HL-60 (cell line): ENCODE measurements at places on chromosomes 2 and 18.

DNA sequence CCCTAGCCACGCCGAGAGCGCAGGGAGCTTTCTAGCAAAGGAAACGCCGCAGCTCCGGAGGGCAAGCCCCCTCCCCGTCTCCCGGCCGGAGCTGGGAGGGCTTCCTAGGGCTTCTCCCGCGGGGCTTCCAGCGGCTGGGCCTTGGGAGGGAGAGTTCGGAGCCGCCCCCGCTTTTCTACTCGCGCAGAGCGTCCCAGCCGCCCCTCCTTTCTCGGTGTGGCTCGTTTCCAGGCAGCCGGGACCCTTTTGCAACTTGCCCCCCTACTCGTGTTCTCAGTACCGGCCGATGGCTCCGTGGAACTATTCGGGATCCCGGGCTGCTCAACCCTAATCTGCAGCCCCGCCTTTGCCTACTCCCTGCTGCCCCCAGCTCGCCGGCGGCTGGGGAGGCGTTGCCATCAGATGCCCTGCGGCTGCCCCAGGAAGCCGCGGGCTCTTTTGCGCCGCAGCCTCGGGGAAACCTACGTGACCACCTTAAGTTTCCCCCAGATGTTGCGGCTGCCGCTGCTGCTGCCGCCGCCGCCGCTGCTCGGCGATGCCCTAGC, 1.5 kb upstream of the NR4A2 start:
- no peak for DNase-seq

GRCh38 chr2:69985216-69985615, 23.8 kb upstream of the ASPRV1 start:
- no peak for DNase-seq

- DNase-seq, result no peak
Measured at GRCh38 chr2:184336688-184337087, 261.6 kb upstream of the ZNF804A start.

GRCh38 chr2:133955169-133955568, 298.7 kb upstream of the MGAT5 start:
- DNase-seq, result no peak

GRCh38 chr18:54181856-54182602, 42.4 kb downstream of the MBD2 start:
- no peak for DNase-seq

GRCh38 chr2:146642066-146642465, 1202.8 kb upstream of the ACVR2A start:
- DNase-seq, result no peak

GRCh38 chr2:130374587-130375290, 18.9 kb downstream of the PTPN18 start:
- DNase-seq, result no peak

- DNase-seq, result no peak
Measured at GRCh38 chr2:182558564-182558963, 131.7 kb upstream of the PDE1A start.

- no peak for DNase-seq
Measured at GRCh38 chr2:153595939-153596338, 117.4 kb upstream of the RPRM start.

DNA sequence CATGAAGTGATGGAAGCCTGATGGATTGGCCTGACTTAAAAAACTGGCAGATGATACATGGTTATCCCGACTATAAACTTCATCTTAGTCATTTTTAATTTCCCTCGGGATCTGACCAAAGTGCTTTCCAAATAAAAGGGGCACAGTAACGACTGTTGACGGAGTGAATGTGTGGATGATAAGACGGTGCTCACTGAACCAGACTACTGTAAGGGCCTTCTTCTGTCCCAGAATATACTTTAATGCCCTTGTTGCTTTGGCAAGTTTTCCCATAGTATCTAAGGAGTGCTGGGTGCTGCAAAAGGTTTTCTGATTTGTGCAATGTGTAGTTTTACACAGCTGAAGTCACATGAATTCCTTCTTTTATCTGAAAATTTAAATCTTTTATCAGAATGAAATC, 373.5 kb downstream of the DSEL start:
- no peak for DNase-seq

GRCh38 chr2:169108099-169108884, 38.9 kb downstream of the DHRS9 start:
- peak; percentile 31 for DNase-seq

DNA sequence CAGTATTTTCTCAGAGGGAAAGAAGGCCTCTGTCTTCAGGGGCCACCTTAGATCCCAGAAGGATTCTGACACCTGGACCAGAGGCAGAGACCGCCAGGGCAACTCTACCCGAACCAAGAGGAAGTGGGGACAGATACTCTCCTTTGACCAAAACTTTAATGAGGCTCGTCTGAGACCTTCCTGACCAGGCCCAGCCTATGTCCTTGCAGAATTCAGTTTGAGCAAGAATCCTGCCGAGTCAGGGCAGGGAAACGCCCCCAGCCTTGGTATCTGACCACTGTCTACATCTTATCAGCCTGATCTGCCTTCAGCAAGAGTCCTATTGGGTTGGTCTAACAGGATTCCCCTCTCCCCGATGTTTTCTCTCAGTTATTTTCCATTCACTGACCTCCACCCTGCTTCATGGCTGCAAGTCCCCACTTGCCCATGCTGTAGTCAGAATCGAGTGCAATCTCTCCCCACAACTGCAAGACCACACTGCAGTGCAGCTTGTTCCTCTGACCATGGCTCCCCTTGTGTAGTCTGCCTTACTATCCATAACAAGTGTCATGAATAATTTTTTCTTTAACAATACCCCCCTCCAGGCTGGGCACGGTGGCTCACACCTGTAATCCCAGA, 95.0 kb downstream of the MSH2 start:
- DNase-seq, result no peak

DNA sequence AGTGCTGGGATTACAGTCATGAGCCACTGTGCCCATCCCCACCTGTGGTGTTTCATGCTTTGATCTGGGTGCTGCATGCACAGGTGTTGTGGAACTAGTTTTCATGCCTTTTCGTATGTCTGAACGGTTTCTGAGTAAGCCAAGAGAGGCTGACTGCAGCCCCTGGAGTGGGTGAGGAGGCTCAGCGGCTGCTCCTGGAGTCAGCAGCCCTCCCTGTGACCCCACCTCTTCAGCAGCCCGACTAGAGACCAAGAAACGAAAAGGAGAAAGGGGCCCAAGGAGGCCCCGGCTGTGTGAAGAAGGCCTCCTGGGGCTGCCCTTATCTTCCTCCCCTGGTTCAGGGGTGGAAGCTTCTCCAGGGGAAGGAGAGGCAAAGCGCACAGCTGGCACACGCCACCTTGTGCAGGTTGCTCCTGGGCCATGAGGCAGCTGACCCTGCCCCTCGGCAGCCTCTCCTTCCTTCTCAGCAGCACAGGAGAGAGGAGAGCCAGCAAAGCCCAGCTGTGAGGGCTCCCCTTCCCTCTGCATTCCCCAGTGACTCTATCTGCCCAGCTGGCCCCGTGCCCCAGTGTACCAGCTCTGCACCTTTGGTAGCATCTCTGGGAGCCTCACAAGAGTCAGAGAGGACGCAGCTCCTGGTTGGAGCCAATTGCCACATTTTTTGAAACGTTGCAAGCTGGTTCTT, 182.5 kb upstream of the HS6ST1 start:
- no peak for DNase-seq

DNA sequence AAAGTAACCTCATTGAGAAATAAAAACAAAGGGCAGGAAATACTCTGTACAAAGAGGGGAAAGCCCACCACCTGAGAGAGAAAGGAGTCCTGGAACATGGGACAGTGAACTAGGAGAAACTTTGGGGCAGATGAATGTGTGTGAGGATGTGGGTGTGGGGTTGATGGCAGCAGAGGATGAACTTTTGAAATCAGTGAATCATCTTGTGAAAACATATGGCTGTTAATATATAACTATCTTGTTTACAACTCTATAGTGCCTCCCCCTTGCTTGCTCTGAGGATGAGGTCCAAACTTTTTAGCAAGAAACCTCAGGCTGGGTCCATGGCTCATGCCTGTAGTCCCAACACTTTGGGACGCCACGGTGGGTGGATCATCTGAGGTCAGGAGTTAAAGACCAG, 171.8 kb upstream of the LHCGR start:
- no peak for DNase-seq

- DNase-seq, result no peak
Measured at GRCh38 chr2:3587021-3587420, 7.9 kb upstream of the COLEC11 start.

GRCh38 chr2:170143045-170143717, 34.8 kb upstream of the MYO3B start:
- DNase-seq, result no peak

DNA sequence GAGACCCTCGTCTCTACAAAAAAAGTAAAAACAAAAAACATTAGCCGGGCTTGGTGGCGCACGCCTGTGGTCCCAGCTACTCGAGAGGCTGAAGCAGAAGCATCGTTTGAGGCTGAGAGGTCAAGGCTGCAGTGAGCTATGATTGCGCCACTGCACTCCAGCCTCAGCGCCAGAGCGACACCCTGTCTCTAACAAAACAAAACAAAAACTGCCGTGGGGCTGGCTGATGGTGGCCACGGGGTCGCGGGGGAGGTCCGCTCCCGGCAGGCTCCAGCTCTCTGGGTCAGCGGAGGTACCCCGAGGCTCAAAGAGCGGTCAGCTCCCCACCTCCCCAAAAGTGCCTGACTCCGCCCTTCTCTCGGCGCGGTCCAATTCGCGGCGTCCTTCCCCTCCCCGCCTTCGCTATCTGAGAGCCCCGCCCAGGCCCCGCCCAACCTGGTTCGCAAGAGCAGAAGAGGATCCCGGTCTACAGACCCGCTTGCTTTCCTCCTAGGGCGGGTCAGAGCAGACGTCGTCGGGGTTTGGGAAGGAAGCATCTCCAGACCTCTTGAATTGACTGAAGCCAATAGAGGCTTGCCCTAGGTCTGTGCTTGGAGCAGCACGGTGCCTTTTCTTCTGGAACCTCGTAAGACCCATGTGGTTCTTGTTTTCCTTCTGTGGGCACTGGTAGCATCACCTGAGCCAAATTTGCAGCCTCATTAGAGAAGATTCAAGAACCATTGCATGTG, 7.8 kb downstream of the RAX start:
- no peak for DNase-seq

- no peak for DNase-seq
Measured at GRCh38 chr18:5619376-5619775, 75.6 kb upstream of the EPB41L3 start.

GRCh38 chr2:218138047-218138446, 12.2 kb downstream of the CXCR2 start:
- DNase-seq, result no peak

DNA sequence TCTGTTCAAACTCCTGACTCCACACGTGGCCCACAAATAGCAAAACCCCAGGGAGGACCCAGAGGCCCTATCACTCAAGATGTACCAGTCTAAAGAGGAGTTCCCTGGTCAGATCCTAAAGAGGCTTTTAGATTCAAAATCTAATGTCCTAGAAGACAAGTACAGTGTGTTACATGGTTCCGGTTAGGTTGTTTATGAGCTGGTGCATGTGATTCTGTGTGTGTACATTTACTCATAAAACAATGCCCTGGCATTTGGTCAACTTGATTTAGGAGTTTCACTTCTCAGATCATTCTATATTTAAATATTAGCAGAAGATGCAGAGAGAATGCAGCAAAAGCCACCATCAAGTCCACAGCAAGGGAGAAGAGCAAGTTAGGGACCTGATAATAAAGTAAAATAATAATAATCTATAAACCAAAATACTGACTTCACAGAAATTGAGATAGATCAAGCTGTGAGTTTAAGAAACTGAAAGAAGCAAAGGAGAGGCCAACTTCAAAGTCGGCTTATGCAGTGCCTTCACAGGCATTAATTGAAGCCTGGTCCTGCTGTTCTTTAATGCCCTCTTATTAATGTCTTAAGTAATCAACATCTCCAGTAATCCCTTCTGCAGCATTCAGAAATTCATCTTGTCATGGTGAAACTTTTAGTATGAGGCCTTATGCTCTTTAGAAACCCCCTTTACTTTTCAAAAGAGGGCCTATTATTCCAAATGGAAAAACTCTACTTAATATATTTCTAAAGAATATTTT, 4.2 kb upstream of the AP1S3 start:
- DNase-seq, result no peak

DNA sequence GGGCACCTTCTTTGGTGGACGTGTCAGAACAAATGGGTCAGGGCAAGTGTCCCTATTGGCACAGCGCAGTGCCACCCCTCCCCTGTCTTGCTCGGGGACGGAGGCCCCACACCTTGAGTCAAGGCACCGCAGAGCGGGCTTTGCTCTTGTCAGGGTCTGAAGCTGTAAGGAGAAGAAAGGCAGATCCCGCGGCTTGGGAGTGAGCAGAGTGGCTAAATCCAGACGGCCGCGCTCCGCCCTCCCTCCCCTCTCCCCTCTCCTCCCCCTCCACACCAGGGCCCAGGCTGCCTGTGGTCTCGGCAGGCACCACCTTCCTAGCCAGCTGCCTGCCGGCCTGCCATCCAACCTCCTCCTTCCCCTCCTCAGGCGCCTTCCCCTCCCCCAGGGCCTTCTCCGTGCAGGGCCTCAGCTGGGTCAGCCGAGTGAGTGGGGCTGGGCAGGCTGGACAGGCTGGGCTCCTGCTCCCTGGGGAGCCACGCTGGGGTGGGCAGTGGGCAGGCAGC, 25.8 kb downstream of the SPEG start:
- peak; percentile 78 for DNase-seq

- no peak for DNase-seq
Measured at GRCh38 chr2:124315221-124315880, 290.3 kb downstream of the CNTNAP5 start.

DNA sequence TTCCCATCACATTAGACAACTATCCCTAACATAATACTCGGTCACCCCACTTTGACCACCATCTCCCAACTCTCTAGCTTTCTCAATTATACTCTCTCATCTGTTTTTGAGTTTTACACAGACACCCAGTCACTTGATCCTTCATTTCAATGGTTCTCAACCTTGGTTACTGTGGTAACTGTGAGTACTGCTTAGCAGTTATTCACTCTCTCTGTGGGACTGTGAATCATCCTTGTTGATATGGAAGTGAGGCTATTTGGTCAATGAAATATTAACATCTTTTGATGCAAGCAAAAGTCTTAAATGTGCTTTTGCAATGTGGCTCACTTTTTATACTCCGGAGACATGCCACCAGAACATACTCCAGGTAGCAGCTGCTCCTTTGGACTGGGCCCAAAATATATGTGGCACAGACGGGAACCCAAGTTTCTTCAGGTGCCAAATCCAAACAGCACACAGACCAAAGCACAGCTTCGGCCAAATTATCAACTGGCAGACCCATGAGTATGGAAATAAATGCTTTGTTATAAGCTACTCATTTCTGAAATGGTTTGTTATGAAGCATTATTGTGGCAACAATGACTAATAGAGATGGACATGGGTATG, 75.0 kb upstream of the SLC25A52 start:
- no peak for DNase-seq

- DNase-seq, result peak; percentile 38
Measured at GRCh38 chr18:22285361-22286140, 116.2 kb downstream of the GATA6 start.

DNA sequence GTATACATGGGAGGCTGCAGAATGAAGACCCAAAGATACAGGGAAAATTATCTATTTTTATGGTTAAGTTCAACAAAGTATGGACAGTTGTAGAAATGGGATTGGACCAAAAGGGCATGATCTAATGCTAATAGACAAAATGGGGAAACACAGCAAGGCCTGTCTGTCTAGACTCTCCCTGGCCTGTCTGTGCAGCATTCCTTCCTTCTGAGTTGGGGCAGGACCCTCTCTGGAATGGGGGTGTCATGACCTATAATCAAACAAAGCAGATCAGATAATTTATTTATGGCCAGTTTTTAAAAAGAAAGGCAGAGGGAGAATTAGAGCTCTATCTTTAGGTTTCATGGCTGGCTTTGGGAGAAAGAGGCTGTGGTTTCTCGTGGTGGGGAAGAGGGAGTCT, 104.4 kb downstream of the CTIF start:
- no peak for DNase-seq

- DNase-seq, result no peak
Measured at GRCh38 chr18:4134700-4135099, 320.4 kb downstream of the DLGAP1 start.
